ENCODE measurements at places on chromosomes 6 and 20.

- peak; percentile 80 for DNase-seq
Measured at GRCh38 chr6:115891111-115891669, 169.5 kb downstream of the FRK start.

DNA sequence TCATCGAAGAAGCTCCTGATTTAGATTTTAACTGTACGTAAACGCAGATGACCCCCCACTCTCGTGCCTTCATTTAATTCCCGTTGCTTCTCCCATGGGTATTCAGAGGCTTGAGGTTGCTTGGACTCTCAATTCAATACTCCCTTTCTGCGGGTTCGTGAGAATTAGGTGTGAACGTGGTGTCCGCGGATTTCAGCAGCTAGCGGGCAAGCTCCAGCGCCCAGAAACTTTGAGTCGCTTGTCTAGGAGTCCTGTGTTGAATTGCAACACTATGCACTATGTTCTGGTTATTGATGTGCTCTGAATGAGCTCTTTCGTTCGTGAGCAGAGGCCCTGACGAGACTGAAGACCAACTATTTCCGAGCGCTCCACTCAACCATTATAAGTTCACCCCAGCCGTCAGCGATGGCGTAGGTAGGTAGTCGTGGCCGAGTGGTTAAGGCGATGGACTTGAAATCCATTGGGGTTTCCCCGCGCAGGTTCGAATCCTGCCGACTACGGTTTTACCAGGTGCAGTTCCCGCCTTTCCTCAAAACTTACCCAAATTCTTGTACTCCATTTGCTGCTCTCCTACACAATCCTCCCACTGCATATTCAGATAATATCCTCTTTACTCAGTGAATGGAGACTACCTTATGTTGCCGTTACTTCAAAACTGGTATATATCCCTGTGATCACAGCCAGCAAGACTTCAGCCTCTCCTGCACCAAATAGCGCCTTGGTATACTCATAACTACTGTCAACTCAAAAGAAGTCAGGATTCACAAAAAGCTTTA is 72.6 kb upstream of the ZNF184 start:
- DNase-seq = peak; percentile 63

DNA sequence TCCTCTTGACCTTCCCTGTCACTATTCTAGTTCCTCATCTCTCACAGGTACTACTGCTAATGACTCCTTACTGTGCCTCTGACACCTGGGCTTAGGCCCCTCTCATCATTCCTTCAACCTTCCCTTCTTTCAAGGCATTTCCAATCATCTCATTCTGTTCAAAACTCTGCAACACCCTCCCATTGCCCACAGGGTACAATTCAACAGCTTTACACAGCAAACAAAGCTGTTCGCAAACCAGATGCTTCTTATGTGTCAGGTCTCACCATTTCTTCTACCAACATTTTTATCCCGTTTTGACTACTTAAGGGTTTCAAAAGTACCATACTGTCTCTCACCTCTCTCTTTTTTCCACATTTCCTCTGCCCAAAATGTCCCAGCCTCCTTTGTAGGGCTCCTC is 84.4 kb upstream of the ID4 start:
- DNase-seq = no peak

DNA sequence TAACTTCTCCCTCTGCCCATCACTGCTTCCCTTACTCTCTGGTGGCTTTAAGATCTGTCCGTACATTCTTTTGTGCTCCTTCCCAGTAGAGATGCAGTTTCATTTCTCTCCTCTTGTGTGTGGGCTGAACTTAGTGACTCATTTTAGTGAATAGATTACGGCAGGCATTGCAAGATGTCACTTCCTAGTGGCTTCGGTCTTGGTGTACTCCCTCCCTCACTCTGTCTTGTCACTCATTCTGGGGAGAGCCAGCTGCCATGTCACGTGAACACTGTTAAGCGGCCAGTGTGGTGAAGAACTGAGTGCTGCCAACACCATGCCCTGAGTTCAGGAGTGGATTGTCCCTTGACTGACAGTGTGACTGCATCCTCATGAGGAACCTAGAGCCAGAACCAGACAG is 115.9 kb downstream of the OTOR start:
- peak; percentile 8 for DNase-seq

- DNase-seq = no peak
Measured at GRCh38 chr6:161890832-161891297, 617.0 kb upstream of the AGPAT4 start.

DNA sequence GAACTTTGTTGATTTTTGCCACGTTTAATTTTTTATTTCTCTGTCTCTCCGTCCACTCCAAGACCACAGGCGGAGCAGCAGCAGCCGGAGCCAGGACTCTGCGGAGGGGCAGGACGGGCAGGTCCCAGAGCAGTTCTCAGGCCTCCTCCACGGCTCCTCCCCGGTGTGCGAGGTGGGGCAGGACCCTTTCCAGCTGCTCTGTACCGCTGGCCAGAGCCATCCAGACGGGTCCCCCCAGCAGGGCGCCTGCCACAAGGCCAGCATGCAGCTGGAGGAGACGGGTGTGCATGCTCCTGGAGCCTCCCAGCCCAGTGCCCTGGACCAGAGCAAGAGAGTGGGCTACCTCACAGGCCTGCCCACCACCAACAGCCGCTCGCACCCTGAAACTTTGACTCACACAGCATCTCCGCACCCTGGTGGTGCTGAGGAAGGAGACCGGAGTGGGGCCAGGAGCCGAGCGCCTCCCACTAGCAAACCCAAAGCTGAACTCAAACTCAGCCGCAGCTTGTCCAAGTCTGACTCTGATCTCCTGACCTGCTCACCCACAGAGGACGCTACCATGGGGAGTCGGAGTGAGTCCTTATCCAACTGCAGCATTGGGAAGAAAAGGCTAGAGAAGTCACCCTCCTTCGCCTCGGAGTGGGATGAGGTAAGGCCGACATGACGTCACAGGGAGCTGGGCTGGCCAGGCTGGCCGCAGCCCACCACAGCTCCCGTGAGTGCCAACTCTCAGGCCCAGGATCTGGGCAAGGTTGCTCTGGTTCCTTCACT is 123.5 kb downstream of the TCP11 start:
- peak; percentile 14 for DNase-seq

DNA sequence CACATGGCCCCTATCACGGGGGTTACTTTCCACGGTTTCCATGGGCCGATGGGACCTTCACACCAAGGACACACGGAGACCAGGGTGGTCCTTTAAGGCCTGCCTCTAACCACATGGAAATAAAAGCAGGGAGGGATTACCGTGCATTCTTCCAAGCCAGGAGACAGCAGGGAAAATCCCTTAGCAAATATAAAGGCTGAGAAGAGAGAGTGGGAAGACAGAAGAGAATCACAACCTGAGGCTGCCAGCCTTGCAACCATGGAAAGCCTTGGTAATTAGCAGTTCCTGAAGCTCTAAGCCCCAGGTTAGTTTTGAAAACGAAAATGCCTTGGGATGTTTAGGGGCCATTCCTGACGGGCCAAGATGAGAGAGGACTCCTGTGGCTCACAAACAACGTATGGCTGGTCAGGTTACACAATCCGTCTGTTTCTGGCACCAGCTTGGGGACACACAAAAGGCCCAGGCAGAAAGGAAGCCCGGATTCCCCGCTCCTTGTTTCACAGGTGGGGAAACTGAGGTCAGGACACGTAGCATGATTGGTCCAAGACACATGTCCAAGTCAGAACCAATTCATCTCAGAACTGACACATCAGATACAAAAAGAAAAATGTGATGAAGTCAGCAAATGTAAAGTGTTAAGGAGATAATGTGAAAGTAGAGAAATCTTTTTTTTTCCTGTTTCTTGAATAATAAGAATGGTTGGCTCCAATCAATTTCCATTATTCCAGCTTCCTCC is 2.8 kb downstream of the PREX1 start:
- DNase-seq = no peak

GRCh38 chr6:127117979-127118297 is 533 bp upstream of the RSPO3 start:
- no peak for DNase-seq
